Stimulated activated CD8-positive, alpha-beta memory T cell treated with anti-CD3 and anti-CD28 coated beads, Interleukin-15, amount 100 ng/mL, for 24 hours (primary cell): ENCODE measurements at places on chromosomes 3 and 15.

DNA sequence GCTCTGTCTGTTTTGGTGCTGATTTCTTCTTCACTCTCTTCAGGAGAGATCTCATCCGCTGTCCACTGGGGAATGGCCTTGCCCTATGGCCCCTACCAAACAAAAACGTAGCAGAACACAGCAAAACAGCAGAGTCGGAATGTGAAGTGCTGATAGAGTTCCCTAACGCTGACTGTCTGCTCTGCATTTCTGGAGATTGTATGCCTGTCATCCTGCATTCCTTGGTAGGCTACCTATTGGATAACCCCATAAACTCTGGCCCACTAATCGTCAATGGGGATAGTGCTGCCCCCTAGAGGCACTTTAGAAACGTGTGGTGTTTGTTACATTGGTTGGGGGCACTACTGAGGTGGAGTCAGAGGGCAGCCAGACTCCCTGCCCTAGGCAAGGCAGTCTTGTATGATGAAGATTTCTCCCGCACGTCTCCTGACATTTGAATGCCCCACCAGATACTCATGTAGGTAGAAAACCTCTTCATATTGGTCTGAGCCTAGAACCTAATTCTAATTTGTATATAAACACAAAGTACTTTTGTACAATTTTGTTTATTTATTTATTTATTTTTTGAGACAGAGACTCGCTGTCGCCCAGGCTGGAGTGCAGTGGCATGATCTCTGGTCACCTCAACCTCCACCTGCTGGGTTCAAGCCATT, 15.6 kb upstream of the MAGEF1 start:
- DNase-seq: no peak

DNA sequence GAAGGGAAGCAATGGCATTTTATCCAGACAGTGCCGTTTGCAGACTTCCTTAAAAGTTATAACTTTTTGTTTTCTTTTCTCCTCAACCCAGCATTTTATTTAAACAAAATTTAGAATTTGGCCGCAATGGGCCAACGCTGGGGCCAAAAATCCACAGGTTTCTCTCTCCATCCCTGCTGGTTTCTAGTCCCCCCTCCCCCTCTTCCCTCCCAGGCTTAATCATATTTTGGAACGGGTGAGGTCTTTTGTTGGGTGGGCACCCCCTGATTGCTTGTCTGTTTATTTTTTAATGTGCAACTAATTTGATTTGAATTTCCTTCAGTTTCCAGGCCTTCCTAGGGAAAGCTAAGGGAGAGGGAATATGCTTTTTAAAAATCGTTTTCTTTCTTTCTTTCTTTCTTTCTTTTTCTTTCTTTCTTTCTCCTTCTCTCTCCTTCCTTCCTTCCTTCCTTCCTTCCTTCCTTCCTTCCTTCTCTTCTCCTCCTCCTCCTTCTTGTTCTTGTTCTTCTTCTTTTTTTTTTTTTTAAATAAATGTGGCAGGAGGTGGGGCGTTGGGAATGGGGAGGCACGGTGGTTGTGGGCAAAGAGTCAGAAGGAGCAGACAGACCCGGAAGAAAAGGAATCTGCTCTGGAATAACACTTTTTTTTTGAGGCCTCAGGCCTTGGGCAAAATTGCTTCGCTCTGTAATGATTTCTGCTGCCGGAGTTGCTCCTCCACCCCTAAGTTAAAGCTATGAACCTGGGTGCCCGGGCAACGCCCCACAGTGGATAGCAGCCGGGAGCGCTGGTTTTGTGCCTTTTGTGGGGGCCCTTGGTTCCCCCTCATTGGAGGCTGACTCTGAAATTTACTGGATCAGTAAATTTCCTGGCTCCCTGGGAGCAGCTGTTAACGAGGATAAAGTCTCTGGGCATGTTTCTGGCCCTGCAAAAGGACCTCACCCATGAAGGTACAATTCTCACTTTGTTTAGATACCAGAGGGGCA, 1.9 kb downstream of the FNDC3B start:
- DNase-seq: no peak

GRCh38 chr3:12349895-12350811, 61.3 kb downstream of the PPARG start:
- no peak for DNase-seq

DNA sequence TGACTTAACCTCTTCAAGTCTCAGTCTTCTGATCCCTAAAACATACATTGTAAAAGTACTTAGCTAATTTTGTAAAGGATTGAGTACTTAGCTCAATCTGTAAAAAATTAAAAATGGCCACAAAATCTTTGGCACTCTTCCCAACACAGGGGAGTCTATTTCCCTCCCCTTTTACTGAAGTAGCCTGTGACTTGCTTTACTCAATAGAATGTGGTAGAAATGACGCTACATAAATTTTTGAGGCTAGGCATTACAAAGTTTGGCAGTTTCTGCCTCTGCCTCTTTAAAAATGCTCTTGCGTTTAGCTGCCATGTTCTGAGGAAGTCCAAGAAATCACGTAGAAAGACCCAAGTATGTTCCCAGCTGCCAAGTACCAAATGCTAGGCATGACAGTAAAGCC, 80.2 kb downstream of the CBLB start:
- DNase-seq: no peak

DNA sequence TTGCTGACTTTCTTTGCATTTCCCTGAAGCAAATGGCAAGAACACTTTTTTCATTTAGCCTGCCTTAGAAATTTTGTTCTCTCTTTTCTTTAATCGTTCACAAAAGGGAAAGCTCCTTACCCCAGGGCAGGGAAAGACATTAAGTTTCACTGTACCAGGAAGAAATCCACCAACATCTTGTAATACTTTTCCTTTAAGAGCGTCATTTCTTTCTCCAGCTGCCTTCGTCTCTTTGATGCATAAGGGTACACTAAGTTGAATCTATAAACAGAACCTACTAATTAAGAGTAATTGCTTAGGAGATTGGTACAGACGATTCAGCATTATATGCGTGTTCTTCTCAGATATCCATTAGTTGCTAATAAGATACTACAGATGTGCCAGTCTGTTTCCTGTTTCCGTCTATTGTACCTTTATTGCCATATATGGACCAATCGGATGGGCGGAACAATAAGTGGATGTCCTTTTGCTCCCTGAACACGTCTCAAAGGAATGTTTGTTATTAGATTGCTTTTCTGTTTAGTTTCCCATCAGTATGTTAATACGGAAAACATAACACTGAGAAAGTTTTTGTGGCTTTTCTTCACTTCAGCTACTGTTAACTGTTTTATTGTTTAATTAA, 276.7 kb upstream of the RARB start:
- no peak for DNase-seq

- DNase-seq: no peak
Observed at GRCh38 chr15:71128939-71129562, 13.8 kb downstream of the THSD4 start.

DNA sequence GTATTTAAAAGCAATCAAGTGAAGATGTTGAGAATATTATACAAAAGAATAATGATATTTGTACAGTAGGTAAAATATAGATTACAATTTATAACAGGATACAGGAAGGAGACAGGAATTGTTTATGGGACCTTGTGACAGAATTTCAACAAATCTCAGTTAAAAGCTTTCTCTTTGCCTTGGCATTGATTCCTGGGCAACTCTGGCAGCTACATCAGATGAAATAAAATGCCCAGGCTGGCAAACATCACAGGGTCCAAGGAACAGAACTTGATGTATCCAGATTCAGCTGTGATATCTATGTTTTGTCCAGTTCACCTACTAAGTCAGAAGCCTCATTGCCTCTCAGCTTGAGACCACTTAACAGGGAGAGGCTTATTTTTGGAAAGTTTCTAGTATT, 473.1 kb downstream of the MCTP2 start:
- DNase-seq: no peak

- DNase-seq: no peak
Observed at GRCh38 chr3:159870723-159871122, 117.9 kb upstream of the IL12A start.

- no peak for DNase-seq
Observed at GRCh38 chr3:188316723-188317070, 162.7 kb downstream of the LPP start.

GRCh38 chr15:28023933-28024888, 74.9 kb downstream of the OCA2 start:
- DNase-seq: no peak

- no peak for DNase-seq
Observed at GRCh38 chr15:51558411-51558810, 64.2 kb downstream of the DMXL2 start.

GRCh38 chr3:52298149-52299098, 10.8 kb downstream of the GLYCTK start:
- DNase-seq: no peak

DNA sequence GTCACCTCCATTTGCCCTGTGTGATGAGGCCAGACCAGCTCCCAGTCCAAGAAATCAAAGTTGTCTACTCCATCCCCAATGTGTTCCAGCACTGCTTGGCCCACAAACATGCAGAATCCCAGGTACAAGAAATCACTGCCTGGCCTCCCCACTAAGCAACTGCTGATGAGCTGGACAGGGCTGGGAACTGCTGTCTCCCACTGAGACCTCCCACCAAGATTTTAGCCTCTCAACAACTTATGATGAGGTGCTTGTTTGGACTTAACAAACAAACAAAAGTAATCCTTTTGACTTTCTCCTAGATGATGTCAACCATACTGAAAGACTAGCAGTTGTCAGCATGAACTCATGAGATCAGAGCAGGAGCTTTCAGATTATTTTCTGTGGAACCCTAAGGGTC, 260.1 kb upstream of the UBE2E2 start:
- DNase-seq: no peak

DNA sequence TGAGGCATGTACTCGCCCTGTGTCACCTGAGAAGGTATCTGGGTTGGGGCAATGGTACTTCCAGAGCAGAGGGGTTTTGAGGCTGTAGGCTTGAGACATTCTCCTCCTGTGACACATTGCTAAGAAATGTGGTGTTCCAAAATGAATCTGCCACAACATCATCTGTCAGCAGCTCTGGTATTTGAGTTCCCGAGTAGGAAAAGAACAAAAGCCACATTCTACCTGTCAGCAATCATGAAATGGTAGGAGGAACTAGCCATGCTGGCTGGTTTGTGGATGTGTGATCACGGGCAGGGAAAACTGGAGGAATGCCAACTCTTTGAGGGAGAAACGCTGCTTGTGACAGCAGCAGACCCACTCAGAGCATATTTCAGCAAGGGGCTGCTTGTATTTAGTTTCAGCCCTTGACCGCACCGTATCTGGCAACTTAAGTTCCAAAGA, 579.4 kb upstream of the TBL1XR1 start:
- DNase-seq: no peak

DNA sequence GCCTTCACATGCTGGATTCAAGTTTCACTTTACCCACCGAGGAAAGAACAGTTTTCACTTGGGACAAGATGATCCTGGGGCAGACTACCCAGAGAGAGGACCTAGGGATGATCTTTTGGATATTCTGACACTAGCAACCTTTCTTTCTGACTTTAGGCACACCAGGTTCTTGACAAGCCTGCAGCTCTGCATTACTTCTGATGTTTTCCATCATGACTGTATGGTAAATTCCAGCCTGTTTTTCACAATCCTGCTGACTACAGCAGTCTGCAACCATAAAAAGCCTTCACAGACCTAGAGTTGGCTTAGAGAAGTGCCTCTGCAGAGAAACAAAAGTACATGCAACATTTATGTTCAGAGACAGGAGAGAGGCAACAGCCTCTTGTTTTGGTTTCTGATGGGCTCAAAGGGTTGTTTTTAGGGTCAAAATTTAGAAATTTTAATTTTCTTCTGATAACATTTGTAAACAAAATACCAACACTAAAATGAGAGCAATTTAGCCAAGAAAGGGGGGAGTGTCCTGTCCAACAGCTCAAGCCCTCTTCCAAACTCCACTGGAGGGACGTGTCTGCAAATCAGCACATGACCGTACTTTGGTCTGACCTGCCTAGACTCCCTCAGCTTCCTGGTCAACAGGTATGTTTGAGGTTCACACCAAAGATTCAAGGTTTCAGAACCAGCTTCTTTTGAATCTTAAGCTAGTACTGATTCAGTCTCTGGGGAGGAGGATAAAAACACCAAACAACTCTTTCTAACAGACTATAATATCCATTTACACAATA, 799 bp downstream of the ABI3BP start:
- DNase-seq: no peak

GRCh38 chr3:149964291-149964690, 6.4 kb downstream of the PFN2 start:
- no peak for DNase-seq

DNA sequence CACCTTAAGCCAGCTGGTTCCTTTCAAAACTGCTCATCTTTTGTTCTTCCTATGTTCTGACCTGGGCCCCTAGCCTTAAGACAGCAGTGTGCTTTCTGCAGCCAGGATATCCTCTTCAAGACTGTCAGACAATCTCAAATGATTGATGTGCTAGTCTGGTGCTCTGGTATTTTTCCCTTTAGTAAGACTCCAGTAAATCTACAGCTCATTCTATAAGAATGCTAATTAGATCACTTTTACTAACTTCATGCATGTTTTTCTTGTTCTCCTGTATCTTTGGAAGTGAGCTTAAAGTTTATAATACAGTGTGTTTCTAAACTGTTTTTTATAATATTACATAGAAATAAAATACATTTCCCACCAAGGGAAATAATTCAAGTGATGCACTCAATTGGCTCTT, 220.9 kb upstream of the NANOGP8 start:
- no peak for DNase-seq

GRCh38 chr3:133761605-133762484, 15.7 kb downstream of the TF start:
- DNase-seq: no peak

DNA sequence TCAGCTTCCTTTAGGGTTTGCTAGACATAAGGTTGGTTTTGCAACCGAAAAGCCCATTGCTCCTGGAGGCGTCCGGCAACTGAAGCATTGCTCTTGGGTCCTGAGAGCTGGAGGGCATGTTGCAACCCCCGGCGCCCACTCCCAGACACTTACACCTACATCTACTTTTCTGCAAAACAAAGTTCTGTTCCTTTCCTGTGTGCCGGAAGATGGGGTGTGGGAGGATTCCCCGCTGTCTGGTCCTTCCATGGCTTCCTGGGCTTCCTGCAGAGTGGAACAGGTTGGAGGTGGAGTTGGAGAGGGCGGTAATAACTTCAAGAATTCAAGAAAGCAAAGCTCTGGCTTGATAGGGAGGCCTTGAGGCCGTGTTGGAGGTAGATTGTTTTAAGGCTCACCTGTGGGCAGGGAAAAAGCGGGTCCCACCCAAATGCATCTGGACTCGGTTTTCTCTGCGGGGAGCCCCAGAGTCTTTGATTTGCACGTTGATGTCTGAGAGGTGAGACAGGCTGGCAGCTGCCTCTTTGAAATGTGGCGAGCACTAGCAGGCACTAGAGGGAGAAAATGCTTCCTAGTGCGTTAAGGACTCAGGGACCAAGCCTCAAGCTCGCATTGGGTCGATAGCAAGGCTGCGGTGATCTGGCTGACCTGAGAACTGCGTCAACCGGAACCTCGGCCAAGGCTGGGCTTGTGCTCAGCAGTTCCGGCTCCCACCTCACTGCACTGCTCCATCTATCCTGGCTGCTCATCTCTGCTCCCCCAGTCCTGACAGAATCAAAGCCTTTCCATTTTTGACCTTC, 39.5 kb downstream of the NR2F2 start:
- DNase-seq: no peak

GRCh38 chr3:181278468-181279238, 289.1 kb upstream of the DNAJC19 start:
- no peak for DNase-seq

- DNase-seq: no peak
Observed at GRCh38 chr3:37279236-37279635, 104.9 kb upstream of the LRRFIP2 start.

GRCh38 chr3:184399410-184399809, 19.6 kb downstream of the CHRD start:
- DNase-seq: no peak
